Cerebellar nuclear complex (tissue), 1 donor: ENCODE measurements at places on chromosomes 7 and 10.

DNA sequence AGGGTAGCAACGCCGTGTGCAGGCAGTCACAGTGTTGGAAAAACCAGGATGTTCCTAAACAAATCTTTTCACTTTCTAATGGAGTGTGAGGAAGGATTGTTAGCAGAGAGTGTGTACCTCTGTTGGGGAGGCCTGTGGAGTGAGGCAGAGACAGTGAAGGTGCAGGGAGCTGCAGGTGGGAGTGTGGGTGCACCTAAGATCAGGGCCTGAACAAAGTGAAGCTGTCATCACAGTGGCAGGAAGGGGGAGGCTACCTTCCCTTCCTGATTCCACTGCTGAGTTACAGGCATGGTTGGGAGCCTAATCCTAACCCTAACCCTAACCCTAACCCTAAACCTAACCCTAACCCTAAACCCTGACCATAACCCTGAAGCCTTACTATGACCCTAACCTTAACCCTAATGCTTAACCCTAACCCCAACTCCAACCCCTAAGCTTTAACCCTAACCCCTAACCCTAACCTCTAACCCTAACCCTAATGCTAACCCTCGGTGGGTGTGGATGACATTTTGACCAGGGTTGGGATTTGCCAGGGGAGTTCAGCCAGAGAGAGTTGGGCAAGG, 158.8 kb upstream of the KLF6 start:
- DNase-seq = no peak

DNA sequence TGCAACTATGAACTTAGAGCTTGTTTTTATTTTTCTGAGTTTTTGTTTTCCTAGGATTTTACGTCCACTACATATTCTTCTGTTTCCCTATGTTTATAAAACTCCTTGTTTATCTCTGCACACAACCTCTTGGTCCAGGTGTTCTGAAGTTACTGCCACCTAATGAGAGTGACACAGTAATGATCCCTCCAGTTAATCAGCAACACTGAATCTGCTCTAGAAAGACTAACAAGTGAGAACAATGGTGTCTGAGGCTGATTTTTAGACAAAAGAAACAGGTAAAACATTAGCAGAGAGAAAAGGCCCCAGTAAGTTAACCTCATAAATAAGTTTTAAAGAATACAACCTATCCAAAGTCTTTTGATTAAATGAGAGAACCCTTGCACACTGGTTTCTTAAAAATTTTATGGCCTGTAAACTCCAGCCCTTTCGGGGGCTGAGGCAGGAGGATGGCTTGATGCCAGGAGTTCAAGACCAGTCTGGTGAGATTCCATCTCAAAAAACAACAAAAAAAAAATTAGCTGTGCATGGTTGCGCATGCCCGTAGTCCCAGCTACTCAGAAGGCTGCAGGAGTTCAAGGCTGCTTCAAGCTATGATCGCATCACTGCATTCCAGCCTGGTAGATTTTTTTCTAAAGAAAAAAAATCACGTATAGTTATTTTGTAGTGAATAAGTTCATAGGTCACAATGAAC, 397.6 kb downstream of the MAGI2 start:
- DNase-seq = no peak

DNA sequence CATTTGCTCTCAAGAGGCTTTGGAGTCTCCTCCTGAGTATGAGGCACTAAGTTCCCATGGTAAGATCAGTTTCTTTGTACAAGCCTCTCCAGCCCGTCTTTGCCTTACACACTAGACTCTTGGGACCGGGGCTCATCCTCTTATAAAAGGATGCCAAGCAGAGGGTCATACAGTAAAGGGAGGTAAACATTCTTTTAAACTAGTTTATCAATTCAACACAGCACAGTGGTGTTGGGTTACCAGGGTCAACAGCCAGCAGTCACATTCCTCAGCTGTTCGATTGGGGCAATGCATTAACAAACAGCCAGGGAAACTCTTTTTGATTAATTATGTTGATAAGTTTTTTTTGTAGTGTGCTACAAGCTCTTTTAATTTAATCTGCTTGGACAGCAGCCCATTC, 37.8 kb downstream of the HHEX start:
- no peak for DNase-seq

DNA sequence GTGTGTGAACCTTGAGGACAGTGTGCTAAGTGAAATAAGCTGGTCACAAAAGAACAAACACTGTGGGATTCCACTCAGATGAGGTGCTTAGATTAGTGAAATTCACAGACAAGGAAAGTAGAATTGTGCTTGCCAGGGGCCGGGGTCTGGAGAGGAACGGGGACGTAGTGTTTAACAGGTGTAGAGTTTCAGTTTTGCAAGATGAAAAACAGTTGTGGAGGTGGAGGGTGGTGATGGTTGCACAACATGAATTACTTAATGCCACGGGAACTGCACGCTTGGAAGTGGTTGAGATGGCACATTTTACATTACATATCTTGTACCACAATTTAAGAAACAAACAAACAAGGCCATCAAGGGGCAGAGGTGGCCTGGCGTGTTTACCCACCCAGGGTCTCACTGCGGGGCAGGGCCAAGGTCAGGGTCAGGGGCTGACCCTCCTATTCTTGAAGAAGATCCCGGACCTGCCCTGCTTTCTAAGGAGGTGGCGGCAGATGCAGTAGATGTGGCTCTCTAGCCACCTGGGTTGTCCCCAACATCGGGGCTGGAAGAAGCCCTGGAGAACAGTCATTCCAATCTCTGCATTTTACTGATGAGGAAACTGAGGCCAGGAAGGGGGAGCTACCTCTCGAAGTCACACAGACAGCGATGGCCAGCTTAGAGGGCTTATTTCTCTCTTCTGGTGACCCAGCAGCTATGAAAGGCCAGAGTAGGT, 91.5 kb upstream of the LRRC4 start:
- DNase-seq = no peak

- no peak for DNase-seq
Observed at GRCh38 chr10:88039496-88040200, 176.2 kb downstream of the PTEN start.

DNA sequence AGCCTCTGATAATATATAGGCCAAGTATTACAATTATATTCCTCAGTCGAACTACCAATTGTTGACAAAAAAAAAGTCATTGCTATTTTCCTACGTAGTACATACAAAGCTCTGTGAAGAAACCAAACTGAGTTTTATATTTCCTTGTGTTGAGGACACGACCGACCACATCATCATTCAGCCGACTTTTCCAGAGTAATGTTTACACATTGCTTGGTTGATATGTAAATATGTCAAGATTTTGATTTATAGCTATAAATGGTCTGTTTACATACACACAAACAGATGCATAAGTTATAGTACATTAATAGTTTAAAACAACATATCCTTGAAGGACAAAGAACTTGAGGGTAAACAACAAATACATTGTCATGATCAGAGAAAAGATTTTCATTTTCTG, 121.5 kb downstream of the CRPPA start:
- no peak for DNase-seq

- DNase-seq = no peak
Observed at GRCh38 chr10:3672220-3672619, 112.8 kb downstream of the KLF6 start.

GRCh38 chr7:68244389-68244788, 1247.8 kb downstream of the TYW1 start:
- no peak for DNase-seq

DNA sequence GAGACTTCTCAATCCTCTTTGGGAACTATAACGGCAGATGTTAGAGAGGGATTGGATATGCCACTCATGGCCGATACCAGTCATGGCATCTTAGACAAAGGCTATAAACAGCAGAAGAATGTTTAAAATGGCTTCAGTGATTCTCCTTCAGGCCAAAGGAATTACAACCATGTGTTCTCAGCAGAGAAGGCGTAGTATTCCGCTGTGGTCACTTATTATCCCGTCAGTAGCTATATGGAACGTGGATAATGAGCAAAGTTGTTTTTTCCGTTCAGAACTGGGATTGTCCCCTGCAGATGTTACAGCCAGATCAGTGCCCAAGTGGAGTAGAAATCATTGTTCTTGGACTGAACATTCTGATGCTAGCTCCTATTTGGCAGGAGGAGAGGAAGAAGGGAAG, 43.1 kb downstream of the TEX36 start:
- DNase-seq = no peak

DNA sequence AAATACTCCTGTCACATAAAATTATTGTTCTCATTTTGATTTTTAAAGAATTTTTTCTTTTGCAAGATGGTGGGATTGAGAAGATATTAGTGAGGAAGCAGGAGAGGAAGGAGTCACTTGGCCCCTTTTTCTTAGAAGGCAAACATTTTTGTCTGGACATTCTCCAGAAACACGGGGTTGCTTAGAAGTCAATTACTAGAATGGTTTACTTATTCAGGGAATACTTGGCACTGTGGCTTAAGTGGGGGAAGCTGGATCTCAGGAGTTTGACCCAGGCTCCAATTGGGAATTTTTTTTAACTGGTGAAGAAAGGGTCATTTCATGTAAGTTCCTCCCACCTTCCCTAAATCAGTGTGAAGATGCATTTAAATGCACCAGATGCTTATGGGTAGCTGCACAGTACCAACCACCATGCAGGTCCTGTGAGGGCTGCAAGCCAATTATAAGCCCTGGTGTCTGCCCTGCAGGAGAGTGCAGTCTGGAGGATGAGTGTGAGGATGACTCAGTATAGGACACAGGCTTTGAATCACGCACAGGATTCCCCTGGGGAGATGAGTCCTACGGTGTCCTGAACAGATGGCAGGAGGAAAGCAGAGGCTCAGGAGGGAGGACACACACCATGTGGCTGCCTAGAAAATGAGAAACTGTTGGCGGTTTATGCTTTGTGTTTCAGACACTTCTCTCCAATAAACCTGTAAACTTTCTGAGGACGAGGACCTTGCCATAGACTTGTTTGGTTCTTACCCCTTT, 299.1 kb downstream of the PLXNA4 start:
- DNase-seq = no peak

- DNase-seq = no peak
Observed at GRCh38 chr7:98294326-98294725, 12.8 kb downstream of the BRI3 start.

- DNase-seq = no peak
Observed at GRCh38 chr10:124748953-124749645, 4.9 kb upstream of the FAM53B start.

DNA sequence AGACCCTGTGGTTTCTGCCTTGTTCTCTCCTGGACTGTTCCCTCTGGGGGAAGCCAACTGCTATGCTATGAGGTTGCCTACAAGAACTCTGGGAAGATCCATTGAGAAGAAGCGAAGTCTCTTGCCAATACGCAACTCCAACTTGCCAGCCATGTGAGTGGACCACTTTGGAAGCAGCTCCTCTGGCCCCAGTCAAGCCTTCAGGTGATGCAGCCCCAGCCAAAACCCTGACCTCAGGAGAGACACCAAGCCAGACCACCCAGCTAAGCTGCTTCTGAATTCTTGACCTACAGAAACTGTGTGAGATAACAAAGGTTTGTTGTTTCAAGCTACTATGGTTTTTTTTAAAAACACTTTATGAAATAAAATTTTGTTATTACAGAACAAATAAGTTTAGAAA, 20.2 kb upstream of the MYL7 start:
- DNase-seq = no peak

DNA sequence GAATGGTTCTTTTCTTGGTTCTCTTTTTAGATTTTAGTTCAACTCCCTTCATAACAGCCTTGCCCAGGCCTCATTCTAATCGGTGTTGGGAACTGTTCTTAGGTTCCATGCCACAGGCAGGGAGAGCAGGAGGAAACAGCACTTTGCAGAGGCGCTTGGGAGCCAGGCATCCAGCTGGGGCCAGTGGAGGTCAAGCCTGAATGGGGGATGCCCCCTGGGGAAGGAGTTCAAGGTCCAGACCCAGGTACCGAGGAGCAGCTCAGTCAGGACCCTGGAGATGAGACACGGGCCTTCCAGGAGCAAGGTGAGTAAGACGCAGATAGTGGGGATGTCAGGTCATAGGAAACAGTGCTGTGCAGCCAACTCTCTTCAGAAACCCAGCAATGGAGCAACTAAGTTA, 4.5 kb downstream of the ZSCAN25 start:
- no peak for DNase-seq

- DNase-seq = no peak
Observed at GRCh38 chr7:82173400-82174021, 270.1 kb downstream of the CACNA2D1 start.

- DNase-seq = no peak
Observed at GRCh38 chr10:72098836-72099599, 10.7 kb upstream of the SPOCK2 start.

DNA sequence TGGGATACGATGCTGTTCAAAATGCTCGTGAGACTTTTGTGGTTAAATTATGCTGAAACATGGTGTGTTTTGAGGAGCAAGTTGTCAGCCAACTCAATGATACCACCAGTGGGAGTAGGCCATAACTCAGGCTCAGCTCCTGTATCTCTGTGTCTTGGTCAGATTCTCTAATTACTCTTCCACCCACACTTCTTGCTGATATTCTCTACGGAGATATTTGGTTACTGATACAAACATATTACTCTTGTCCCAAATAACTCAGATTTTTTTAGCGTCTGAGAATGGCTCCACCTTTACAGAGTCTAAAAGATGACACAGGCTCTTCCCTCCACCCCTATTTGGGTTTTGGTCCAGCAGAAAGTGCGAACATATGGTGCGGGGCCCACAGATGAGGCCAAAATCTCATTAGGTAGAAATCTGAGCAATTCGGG, 168.9 kb downstream of the PKD1L1 start:
- peak; percentile 79 for DNase-seq

- DNase-seq = no peak
Observed at GRCh38 chr7:71694665-71695064, 562.7 kb downstream of the GALNT17 start.

DNA sequence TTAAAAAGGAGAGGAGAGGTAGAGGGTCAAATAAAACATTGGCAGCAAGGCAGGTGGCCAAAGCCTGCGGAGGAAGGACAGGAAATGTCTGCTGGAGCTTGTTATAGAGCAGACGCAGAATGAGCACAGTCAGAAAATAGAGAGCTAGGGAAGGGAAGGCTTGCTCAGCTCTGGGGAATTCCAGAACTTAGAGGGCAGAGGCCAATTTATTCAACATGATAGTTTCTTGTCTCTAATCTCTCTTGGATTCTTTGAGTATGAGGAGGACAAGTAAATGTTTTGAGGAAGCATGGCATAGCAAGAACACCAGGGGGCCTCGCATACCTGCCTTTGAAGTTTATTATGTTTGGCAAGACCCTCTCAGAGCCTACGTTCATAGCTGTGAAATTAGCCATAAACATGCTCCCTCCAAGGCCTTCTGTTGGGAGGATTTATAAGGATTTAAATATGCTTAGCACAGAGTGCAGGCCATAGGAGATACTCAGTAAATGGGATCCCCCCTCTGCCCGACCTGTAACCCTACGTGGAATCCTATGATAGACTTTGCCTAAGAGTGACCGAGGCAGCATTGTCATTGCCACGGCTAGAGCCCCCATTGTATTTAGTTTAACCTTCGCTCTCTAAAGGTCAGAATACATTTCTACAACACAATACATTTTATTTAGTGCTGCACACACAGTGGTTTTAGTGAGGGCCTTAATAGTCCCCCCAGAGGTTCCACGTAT, 293.9 kb downstream of the CCDC3 start:
- peak; percentile 35 for DNase-seq
